ENCODE measurements at places on chromosomes 5 and 9. TPM values are rescaled to one million over a fixed set of nuclear protein-coding genes. Genes with fewer than 3 reads are reported as not detected.

DNA sequence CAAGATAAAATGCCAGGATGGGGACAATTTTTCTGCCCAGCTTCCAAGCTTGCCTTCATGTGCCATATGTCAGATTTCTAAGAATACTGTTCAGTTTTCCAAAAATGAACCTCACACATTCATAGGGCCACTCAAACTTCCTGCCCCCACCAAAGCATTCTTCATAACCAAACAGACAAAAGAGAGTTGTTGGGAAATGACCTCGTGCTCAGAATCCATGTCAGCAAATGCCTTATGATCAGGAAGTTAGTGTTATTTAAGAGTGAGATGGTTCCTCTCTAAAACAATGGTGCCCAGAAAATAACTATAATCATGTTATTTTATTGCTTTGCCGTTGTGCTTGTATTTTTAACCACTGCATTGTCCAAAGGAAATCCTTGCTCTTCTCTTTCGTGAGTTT lies 208.2 kb downstream of the ZNF608 start:
- peaks cover 8% of the 10 kb centered on the region for H3K4me1 ChIP-seq
- H3K27me3 ChIP-seq: peaks cover 13% of the 10 kb centered on the region
- no peak for DNase-seq
- no peak overlapping the region for H3K4me3 ChIP-seq
- no peaks in the 10 kb centered on the region for H3K36me3 ChIP-seq

GRCh38 chr9:21993893-21994555 lies at the start of gene CDKN2A:
TSS of gene CDKN2A (minus strand) at chr9:21994392.
- peak within 1 kb of the TSS; percentile 95 for H3K27ac ChIP-seq
- H3K36me3 ChIP-seq: peaks cover 10% of the 10 kb centered on the region

GRCh38 chr9:35569206-35569605 lies 35.9 kb upstream of the TESK1 start:
- H3K4me3 ChIP-seq: no peak overlapping the region
- no peak overlapping the region for H3K27ac ChIP-seq
- peaks cover 3% of the 10 kb centered on the region for H3K27me3 ChIP-seq
- no peak for DNase-seq
- peaks cover 14% of the 10 kb centered on the region for H3K4me1 ChIP-seq

DNA sequence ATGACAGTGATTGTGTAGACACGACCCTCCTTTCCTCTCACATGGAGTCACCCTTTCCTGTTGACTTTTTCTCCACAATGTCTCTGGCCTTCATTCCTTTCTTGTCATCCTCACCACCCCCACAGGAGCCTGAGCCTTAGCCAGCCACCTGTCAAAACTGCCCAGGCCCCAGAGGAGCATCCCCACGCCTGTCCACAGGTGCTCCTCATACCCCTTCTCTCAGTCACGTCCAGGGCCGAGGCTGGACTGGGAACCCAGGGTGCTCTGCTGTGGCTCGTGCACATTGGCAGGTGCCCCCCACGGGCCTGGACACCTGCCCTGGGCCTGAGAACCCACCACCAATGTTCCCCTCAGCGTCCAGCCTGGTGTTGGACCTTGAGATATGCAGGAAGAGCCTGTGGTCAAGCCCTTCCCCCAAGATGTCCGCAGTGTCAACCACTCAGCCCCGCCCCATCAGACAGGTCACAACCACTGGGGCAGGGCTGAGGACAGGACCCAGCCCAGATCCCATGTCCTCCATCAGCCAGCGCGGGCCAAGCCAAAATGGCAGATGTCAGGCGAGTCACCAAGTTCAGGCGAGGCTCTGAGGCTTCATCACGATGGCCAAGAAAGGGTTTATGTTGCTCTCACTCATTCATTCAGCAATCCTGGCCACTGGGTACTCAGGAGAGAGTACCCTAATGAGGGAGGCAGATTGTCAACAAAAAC lies 65.8 kb upstream of the STXBP1 start:
- no peaks in the 10 kb centered on the region for H3K27me3 ChIP-seq
- peak overlapping the region; percentile 23 for H3K4me3 ChIP-seq
- peaks cover 89% of the 10 kb centered on the region for H3K4me1 ChIP-seq
- H3K27ac ChIP-seq: peak overlapping the region; percentile 93
- H3K36me3 ChIP-seq: peaks cover 12% of the 10 kb centered on the region

GRCh38 chr5:171825051-171825450 lies 39.4 kb downstream of the SMIM23 start:
- no peaks in the 10 kb centered on the region for H3K4me1 ChIP-seq
- no peak for DNase-seq
- H3K4me3 ChIP-seq: no peak overlapping the region
- no peak overlapping the region for H3K27ac ChIP-seq
- H3K27me3 ChIP-seq: peaks cover 12% of the 10 kb centered on the region

DNA sequence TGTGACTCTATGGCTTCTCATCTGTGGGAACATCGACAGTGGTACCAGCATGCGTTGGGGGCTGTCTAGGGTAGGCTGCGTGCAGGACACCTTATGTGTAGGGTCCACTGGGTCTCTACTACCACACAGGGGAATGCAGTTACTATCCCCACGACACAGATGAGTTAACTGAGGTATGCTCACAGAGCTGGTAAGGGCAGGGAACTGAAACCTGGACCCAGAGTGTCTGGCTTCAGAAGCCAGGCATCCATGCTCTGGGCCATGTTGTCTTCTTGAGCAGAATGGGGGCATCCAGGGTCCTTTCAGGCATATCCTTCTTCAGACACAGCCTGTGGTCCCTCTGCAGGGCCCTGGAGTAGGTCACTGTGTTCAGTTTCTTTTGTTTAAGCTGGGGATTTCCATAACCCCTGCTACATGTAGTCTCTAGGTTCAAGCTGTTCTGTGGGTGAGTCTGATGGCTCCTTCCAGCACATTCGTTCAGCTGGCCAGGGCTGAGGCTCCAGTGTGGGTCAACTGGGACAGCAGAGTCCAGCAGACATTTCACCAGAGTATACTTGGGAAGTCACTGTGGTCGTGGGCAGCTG lies 148.8 kb downstream of the GADD45G start:
- no peak overlapping the region for H3K4me3 ChIP-seq
- H3K36me3 ChIP-seq: no peaks in the 10 kb centered on the region
- no peaks in the 10 kb centered on the region for H3K4me1 ChIP-seq
- peaks cover 4% of the 10 kb centered on the region for H3K27me3 ChIP-seq

DNA sequence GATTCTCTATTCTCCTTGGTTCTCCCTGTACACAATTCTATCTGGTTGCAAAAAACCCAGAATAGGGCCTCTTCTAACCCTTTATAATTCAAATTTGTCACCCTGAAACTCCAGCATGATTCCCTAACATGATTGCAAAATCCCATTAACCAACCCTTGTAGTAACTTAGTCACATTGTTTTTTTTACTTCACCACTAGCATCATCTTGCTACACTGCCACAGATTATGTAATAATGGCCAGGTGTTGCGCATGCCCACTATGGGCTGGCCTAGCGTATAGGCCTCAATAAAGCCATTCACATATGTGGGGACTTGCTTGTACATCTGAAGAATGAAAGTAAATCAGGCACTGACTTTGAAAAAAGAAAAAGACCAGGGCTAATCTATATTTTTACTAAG lies 25.7 kb downstream of the FAM170A start:
- H3K4me3 ChIP-seq: no peak overlapping the region
- H3K36me3 ChIP-seq: no peaks in the 10 kb centered on the region
- no peak overlapping the region for H3K27ac ChIP-seq
- no peak for DNase-seq

GRCh38 chr9:4883326-4883873 lies 90.7 kb downstream of the RCL1 start:
- peaks cover 3% of the 10 kb centered on the region for H3K4me1 ChIP-seq
- no peaks in the 10 kb centered on the region for H3K27me3 ChIP-seq
- no peaks in the 10 kb centered on the region for H3K36me3 ChIP-seq
- no peak for DNase-seq
- no peak overlapping the region for H3K27ac ChIP-seq

- H3K36me3 ChIP-seq: peaks cover 40% of the 10 kb centered on the region
- DNase-seq: no peak
- H3K4me3 ChIP-seq: peak overlapping the region; percentile 63
Measured at GRCh38 chr5:150148117-150148927, 7.3 kb downstream of the PDGFRB start.

GRCh38 chr5:62385131-62385530 lies 18.6 kb downstream of the DIMT1 start:
- H3K4me1 ChIP-seq: no peaks in the 10 kb centered on the region
- H3K36me3 ChIP-seq: peaks cover 33% of the 10 kb centered on the region
- no peak overlapping the region for H3K27ac ChIP-seq
- H3K27me3 ChIP-seq: no peaks in the 10 kb centered on the region
- no peak for DNase-seq

- DNase-seq: no peak
- H3K4me1 ChIP-seq: peaks cover 11% of the 10 kb centered on the region
- H3K36me3 ChIP-seq: no peaks in the 10 kb centered on the region
- H3K27me3 ChIP-seq: peaks cover 31% of the 10 kb centered on the region
- no peak overlapping the region for H3K4me3 ChIP-seq
Measured at GRCh38 chr5:132006331-132007120, 4.9 kb downstream of the ACSL6 start.

DNA sequence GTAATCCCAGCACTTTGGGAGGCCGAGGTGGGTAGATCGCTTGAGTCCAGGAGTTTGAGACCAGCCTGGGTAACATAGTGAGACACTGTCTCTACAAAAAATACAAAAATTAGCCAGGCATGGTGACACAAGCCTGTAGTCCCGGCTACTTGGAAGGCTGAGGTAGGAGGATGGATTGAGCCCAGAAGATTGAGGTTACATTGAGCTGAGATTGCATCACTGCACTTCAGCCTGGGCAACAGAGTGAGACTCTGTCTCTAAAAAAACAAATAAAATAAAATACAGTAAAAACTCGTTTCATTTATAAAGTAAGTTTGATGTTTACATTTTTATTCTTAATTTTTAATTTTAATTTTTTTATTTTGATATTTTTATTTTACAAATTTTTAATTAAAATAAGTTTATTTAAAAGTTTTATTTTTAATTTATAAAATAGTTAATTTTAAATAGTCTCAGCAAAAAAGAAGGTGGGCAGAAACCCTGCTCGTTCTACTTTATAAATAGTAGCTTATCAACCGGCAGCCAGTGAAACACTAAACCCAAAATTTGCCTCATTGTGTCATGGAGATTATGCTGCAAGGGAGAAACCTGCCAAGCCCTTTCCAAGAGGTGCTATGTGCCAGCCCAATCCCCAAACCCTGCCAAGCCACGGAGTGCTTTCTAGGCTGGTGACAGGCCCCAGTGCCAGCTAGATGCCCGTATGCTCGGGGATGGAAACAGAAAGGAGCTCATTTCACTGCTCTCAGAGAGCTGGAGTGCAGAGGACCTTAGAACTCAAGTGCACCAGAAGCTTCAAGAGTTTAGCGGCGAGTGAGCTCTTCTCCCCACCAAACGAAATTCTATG lies 38.9 kb downstream of the SERINC5 start:
- no peak for DNase-seq
- H3K36me3 ChIP-seq: no peaks in the 10 kb centered on the region
- H3K4me1 ChIP-seq: peaks cover 9% of the 10 kb centered on the region
- H3K27ac ChIP-seq: no peak overlapping the region

DNA sequence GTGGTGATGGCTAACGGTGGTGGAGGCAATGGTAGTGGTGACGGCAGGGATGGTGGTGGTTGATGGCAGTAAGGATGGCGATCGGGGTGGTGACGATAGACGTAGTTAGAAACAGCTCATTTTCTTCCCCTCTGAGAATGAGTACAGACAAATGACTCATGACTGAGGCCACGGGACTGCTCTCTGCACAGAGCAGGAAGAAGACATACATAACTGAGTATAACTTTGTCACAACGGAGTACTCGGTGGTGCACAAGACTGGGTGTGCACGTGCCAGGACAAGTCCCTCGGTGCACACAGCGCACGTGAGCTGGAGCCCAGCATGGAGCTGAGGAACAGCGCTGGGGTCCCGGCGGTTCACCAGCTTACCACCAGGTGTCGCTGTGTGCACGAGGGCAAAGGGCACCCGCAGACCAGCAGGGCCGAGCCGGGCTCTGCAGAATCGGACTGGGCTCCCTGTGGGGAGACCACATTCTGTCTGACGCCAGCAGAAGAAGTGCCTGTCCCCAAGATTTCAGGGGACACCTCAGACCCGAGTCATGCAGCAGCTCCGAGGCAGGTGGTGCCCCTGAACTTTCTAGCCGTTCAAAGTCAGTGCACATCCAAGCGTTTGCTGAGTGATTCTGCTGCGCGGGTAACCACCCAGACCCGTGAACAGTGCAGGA lies 188.6 kb downstream of the FSTL4 start:
- no peak overlapping the region for H3K4me3 ChIP-seq
- peak; percentile 88 for DNase-seq
- H3K27me3 ChIP-seq: peaks cover 46% of the 10 kb centered on the region
- H3K27ac ChIP-seq: no peak overlapping the region
- no peaks in the 10 kb centered on the region for H3K36me3 ChIP-seq
- H3K4me1 ChIP-seq: peaks cover 4% of the 10 kb centered on the region

GRCh38 chr9:132412089-132412488 lies 2.1 kb downstream of the CFAP77 start:
- no peaks in the 10 kb centered on the region for H3K36me3 ChIP-seq
- H3K4me3 ChIP-seq: no peak overlapping the region
- H3K27ac ChIP-seq: no peak overlapping the region
- H3K27me3 ChIP-seq: peaks cover 46% of the 10 kb centered on the region

GRCh38 chr5:62134811-62135210 lies 171.2 kb upstream of the KIF2A start:
- H3K36me3 ChIP-seq: no peaks in the 10 kb centered on the region
- H3K4me1 ChIP-seq: no peaks in the 10 kb centered on the region
- peaks cover 14% of the 10 kb centered on the region for H3K27me3 ChIP-seq
- DNase-seq: no peak
- no peak overlapping the region for H3K4me3 ChIP-seq

DNA sequence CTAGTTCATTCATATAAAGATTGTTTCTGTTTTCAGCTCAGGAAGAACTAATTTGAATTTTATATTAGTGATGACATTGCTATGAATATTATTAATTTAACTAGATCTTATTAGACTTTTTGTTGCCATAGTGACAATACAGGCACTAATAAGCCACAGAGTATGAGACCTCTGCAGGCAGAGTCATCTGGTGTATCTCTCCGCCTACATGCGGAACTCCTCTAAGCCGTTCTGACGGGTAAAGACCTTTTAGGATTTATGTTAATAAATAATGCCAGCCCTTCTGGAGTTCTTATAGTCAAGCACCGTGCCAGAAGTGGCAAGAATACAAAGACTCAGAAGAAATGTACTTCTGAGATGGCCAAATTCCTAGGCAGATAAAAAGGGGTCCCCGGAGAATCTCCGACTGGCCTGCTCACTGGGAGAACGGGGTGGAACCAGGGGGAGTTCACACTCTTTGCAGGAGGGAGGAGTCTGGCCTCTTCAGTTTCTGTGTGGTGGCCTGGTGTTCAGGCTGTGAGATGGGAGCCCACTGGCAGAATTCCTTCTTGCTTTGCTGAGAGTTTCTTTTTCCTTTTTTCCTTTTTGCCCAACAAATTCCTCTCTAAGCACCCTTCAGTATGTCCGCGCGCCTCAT lies 85.1 kb upstream of the IL12B start:
- no peak for DNase-seq
- peaks cover 23% of the 10 kb centered on the region for H3K27me3 ChIP-seq
- H3K4me3 ChIP-seq: no peak overlapping the region
- no peaks in the 10 kb centered on the region for H3K36me3 ChIP-seq
- H3K27ac ChIP-seq: no peak overlapping the region
- no peaks in the 10 kb centered on the region for H3K4me1 ChIP-seq

The ADRA1B gene
- total RNA-seq: 4.0 TPM

The C1QTNF2 gene
- 0.16 TPM for total RNA-seq

The CARD6 gene
- total RNA-seq: 1.1 TPM

The PBX3 gene
- total RNA-seq: 16.0 TPM

The ZNF354B gene
- total RNA-seq: 18.9 TPM

The PTPN3 gene
- total RNA-seq: 4.7 TPM

Data from osteocyte (in vitro differentiated cells).